Stimulated activated CD4-positive, alpha-beta T cell treated with anti-CD3 and anti-CD28 coated beads, Interleukin-1b, Interleukin-23, amount 100 ng/mL, for 1 hour (primary cell): ENCODE measurements at places on chromosomes 12 and 14.

- no peak for DNase-seq
These were observed 62.5 kb downstream of the ZFP36L1 start for GRCh38 chr14:68730348-68730747.

- no peak for DNase-seq
These were observed 220.4 kb downstream of the ATP23 start for GRCh38 chr12:58161773-58162172.

DNA sequence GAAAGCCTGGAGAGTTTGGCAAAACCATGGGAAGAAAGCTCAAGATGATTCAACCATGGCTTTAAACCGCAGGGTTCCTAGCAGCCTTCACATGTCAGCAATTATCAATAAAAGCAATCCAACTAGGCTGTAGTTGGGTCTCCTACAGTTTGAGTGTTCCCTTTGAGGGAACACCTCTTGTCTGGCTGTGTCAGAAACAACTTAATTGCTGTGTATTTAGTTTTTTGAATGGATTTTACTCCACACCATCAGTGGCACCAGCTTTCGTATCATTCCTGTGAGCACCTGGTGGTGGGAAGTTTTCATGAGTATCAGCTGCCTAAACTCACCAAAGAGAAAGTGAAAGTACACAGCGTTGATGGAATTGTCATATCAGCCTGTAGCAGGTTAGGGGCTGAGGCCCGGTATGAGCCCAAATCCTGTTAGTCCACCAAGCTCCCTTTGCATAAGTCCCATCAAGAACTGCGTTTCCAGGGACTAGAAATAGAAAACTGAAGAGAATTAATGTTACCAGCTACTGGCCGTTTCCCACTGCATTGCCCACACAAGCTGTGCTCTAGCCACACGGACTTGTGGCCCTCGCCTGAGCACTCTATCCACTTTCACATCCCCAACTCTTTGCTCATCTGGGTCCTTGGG, 10.9 kb upstream of the IL26 start:
- DNase-seq, result no peak

GRCh38 chr12:6471989-6472360, 1.5 kb upstream of the VAMP1 start:
- DNase-seq, result no peak

DNA sequence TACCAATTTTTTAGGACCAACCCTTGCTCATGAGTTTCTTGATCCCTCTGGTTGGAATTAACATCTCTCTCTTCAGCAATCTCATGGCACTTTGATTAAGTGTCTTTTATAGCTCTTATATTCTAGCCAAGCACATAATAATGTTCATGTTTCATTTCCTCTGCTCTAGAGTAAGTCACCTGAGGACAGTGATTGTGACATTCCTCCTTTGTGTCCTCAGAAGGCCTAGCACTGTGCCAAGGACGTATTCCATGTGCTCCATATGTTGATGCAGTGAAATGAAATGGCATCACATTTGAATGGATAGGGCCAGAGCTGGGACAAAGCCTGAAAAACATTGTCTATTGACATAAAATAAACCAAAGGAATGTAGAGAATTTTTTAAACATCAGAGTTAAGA, 322.8 kb upstream of the PRICKLE1 start:
- DNase-seq, result no peak

- DNase-seq, result no peak
These were observed 41.3 kb upstream of the CTDSP2 start for GRCh38 chr12:57887631-57888408.

- DNase-seq, result no peak
These were observed 2.8 kb downstream of the PTPN21 start for GRCh38 chr14:88551980-88552431.

DNA sequence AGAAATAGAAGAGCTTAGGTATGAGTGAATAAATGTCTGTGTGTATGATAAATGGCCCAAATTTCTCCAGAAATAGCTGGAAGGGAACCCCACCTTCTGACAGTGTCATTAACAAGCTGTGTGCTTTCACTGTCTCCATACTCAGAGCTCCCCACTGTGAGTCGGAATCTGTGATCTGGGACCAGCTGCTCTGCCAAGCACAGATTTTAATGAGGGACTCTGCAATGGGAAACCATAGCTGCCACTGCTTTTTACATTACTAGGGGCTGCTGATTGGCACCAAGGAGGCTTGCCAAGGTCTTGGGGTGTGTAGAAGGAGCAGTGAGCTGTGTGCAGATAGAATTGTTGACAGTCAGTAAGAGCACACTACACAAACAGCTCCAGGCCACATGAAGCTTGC, 244.2 kb upstream of the CCDC196 start:
- no peak for DNase-seq

- no peak for DNase-seq
These were observed 53.7 kb downstream of the PPFIBP1 start for GRCh38 chr12:27577688-27578087.

DNA sequence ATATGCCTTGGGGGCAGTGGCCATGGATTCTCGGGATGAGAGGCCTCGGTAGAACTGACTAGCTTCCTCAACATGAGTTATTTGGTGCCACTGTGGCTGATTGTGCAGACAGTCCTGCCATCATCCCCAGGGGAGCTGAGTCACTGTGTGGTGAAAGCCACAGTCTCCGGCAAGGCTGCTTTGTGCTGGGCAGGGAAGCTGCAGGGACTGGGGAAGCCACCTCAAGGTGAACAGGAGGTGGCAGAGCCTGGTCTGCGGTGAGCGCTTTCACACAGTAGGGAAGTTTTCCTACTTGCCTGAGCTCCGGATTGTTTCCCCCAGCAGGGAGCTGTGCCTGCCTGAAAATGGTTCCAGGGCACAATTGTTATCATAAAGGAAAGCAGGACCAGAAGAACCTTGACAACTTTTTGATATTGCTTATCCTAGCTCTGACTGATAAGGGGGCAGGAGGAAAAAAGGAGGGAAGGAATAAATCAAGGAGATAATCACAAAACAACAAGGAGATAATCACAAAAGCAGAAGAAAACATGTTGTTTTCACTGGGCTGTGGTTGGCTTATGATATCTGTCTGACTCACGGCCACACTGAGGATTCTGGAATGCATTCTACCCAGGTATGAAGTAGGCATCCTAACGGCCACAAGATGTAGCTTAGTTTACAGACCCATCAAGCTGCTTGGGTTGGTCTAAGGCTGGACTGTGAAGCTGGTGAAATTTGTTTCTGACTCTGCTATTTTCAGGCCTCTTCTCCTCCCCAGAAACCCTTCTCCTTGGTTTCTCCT, 32.2 kb upstream of the GNG2 start:
- DNase-seq, result peak; percentile 16

DNA sequence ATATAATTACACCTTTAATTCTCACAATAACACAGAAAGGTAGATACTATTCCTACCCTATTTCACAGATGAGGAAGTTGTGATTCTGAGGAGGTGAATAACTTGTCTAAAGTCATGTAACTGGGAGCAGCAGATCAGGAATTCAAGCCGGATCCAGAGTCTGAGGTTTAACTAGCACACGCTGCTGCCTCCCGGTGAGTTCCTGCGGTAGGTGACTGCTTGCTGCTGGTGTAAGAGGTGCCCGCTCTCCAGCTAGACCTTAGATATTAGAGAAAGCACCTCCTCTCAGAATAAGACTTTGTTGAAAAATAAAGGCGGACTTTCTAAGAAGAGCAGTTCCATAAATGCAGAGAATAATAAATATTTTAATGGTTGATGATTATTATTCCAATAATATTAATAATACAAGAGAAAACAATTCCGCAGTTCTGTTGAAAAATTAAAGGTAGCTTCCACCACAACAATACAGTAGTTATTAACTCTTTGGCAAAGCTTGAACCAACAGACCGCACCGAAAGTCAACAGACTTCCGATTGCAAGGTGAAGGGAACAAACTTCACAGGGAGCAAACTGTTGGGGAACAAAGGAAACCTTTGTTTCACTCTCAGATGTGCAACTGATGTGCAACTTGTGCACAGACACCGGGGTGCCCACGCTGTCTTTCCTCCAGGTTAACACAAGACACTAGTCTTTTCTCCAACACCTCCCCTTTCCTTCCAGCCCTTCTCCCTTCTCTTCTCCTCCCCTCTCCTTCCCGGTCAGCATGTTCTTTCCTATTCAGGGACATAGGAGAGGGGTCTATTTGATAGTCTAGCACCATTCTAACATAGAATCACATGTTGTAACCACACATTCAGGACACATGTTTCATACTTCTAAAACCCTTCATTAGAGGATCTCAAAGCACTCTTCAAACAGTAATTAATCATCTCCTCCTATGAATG, 73.2 kb upstream of the EGLN3 start:
- DNase-seq, result no peak

DNA sequence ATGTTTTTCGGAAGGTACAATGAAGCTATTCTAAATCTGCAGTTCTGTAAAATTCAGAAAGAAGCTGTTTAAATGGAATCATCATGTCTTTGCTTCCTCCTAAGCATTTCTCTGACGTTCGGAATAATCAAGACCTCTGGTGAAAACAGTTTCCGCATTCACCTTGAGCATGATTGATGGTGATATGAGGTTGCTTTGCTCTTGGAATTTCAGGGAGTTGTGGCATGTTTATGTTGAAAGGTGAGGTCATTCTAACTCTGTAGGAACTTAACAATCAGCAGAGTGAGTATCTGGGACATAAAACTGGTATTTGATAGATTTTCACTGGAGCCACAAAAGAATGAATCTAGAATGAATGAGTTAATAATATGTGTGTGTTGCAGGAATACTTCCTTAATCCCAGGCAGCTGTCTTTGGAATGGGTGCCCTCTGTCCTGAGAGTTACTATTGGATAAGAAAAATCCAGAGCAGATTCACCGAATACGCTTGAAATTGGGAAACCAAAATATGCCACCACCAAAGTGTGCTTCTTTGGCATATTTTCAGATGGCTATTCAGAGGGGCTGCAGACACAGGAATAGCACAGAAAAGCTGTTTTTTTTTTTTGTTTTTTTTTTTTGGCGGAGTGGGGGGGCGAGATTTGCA, 599.1 kb downstream of the CCER1 start:
- no peak for DNase-seq

- no peak for DNase-seq
These were observed 13.3 kb upstream of the PZP start for GRCh38 chr12:9221483-9221882.

- no peak for DNase-seq
These were observed 9.5 kb upstream of the BCL7A start for GRCh38 chr12:122012184-122012583.

DNA sequence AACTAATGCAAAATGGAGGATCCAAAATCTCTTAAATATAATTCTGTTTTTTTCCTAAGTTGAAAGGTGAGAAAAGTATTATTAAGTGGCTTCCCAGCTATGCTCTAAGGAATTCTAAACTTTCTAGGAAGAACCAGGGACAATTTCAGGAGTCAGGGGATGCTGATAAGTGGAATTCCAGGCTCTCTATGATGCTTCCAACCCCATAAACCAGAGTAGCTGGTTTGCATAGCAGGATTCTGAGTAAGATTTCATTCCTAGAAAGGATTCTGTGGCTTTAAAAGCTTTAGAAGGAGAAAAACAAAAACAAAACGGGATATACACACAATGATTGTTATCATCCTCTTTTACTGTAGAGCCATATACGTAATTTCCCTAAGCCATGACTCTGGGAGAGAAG, 93.9 kb downstream of the SLC16A7 start:
- DNase-seq, result no peak

GRCh38 chr12:50296554-50296953, 13.2 kb upstream of the LIMA1 start:
- DNase-seq, result no peak

- DNase-seq, result no peak
These were observed 181.7 kb upstream of the ARID2 start for GRCh38 chr12:45547822-45548221.

- DNase-seq, result no peak
These were observed 765.6 kb upstream of the TBX3 start for GRCh38 chr12:115449526-115449925.

- no peak for DNase-seq
These were observed 5.4 kb upstream of the AMN start for GRCh38 chr14:102917056-102917385.

GRCh38 chr12:20128928-20129327, 239.4 kb upstream of the PDE3A start:
- no peak for DNase-seq

GRCh38 chr12:81359736-81360135, 281.9 kb downstream of the ACSS3 start:
- no peak for DNase-seq

GRCh38 chr12:325906-326305, 63.2 kb downstream of the KDM5A start:
- no peak for DNase-seq

DNA sequence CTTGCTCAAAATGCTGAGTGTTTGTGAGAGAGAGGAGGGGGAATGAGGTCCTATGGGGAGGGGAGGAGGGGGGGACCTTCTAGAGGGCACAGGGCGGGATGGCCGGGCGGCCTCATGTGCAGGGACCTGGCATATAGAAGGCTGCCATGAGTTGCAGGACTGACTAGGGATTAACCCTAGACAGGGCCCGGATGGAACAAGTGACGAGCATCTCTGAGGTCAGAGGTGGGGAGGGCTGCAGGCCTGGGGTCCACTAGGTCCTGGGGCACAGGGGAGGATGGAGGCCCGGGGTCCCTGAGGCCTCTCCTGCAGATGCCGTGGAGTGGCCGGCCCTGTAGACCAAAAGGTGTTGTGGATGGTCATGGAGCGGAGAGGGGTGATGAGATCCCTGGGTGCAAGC, 104.0 kb upstream of the EIF5 start:
- no peak for DNase-seq

DNA sequence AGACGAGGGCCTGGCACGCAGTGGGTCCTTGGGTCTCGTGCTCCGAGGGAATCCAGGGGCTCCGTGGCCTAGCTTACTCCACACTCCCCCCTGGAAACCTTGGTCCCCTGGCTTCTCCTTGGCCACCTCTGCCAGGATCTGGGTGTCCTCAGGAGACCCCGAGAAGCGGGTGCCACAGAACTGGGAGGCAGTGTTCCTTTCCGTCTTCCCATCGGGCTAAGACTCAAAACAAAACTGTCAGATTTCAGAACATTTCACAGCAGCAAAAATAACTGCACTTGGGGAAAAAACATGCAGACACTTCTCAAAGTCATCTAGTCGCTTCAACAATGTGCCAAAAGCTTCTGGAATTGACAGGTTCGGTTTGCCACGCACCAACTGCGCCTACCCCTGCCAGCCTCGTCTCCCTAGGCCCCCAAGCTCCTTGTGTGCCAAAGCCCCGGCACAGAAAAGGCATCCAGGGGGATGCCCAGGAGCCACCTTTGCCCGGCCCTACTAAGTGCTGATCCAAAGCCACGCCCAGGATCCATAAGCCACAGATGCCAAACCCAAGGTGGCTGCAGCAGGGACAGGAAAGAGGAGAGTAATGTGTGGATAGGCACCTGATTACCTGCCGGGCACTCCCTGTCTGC, 58.4 kb upstream of the DIO3 start:
- DNase-seq, result no peak

- no peak for DNase-seq
These were observed 78.2 kb downstream of the SPTSSA start for GRCh38 chr14:34383839-34384238.

- no peak for DNase-seq
These were observed 669 bp downstream of the RFX4 start for GRCh38 chr12:106583242-106584103.

DNA sequence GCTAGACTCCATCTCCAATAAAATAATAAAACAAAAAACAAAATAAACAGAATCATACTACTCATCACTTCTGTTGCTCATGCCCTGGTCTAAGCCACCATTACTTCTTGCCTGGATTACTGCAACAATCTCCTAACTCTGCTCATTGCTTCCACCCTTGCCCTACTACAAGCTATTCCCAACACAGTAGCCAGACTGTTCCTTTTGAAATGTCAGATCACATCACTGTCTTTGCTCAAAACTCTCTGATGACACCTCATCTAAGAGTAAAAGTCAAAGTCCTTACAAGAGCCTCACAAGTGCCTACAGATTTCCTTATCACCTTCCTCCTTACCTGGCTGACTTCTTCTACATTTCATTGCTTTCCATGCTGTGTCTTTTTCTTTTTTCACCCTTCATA, 10.0 kb downstream of the FBXO33 start:
- no peak for DNase-seq
